ENCODE measurements at places on chromosomes 4 and X.

DNA sequence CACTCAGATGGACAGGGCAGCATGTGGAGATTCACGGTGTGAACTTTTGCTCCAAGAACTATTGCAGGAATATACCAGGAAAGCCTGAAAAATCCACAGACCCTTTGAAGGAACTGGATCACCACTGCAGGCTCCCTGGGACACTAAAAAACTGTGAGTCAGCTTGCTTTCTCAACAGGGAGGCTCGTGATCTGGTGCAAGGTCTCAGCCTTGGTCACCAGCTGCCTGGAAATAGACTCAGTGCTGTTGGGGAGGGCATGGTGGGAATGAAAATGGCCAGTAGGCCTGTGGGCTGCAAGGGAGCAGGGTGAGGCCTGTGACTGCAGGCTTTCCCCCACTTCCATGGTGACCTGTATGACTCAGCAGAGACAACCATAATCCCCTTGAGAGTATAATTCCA is 426.4 kb upstream of the RPS6KA3 start:
- DNase-seq = no peak

- no peak for DNase-seq
Measured at GRCh38 chr4:24477919-24478318, 106.4 kb downstream of the DHX15 start.

GRCh38 chr4:188767496-188767895 is 628.3 kb downstream of the TRIML1 start:
- DNase-seq = no peak

DNA sequence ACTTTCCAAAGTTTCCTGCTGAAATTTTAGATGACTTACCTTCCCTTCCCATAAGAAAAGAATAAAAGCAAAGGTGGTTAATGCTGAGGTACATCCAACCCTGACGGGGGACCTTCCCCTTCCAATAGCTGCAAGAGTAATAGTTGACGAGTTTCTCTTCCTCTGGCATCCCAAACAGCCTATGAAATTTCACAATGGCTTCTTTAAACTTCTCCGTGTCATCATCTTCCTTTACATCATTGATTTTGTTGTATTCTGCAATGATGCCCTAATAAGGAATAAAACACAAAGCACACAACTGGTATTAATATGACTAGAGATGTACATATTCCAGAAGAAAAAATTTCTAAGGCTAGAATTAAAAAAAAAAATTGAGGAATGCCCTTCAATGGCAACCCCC is 76.6 kb downstream of the TBC1D9 start:
- no peak for DNase-seq

DNA sequence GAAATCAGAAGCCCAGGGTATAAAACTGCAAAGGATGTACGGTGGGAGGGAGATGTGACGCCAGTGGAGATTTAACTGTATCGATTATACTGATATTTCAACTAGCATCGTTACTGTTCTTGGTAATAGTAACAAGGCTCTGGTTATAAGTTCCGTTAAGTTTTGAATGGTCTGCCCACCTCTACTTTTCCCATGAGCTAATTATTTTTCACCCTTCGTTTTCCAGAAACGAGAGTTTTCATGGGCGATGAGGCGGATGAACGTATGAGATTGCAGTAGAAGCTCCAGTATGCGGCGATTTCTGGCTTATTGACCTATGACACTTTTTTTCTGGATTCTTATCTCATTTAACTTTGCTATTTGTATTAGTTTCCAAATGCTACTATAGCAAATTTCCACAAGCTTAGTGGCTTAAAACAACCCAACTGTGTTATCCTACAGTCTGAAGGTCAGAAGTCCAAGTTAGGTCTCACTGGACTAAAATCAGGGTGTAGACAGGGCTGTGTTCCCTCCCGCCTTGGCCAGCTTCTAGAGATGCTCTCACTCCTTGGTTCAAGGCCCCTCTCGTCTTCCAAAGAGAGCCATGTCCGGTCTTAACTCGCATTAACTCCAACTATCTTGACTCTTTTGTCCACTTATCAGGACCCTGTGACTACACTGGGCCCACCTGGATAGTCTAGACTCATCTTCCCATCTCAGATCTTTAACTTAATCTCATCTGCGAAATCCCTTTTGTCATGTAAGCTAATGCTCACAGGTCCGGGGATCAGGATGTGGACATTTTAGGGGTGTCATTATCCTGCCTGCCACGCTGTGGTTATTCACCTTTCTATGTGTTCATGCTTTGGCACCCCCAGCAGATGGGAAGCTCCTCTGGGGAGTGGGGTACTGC is 122.5 kb downstream of the IRF2 start:
- DNase-seq = no peak

- no peak for DNase-seq
Measured at GRCh38 chr4:173217727-173218126, 49.1 kb downstream of the GALNT7 start.

- no peak for DNase-seq
Measured at GRCh38 chr4:150345207-150345744, 236.7 kb upstream of the MAB21L2 start.

DNA sequence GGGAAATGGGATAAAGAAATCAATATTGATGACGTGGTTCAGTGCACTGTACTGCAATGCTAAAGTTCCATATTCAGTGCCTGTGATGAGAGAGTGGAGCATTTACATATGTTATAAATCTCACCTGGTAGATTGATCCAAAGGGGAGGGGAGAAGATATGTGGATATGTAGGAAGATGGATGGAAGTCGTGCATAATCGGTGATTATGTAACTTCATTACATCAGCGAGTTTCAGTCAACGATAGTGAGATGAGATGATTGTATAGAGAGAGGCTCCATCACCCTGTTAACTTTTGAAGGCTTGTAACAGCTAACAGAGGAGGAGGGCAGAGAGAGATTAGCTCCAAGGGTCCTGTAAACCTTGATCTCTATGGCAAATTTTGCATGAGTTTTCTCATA is 1.8 kb downstream of the IL1RAPL1 start:
- DNase-seq = no peak

- no peak for DNase-seq
Measured at GRCh38 chr4:163857903-163858302, 363.4 kb downstream of the TMA16 start.

- no peak for DNase-seq
Measured at GRCh38 chr4:169047956-169048355, 37.9 kb upstream of the CBR4 start.

GRCh38 chr4:71304289-71304850 is 34.5 kb upstream of the SLC4A4 start:
- no peak for DNase-seq

DNA sequence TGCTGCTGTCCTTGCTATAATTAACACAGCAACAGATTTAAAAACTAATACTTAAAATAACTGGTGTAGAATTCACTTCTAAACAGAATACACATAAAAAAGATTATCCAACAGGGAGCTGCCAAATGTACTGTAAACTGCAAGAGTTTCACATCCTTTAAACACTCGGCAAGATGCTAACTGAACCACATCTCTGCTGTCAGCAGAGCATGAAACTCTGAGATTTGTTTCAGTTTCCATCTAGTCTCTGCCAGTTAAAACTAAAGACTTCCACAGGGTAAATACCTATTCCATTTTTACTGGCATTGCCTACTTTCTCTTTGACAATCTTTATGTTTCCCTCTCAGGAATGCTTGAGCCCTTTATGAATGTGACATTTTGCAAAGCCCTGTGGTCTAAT is 127.7 kb downstream of the SLC7A11 start:
- no peak for DNase-seq

- DNase-seq = peak; percentile 14
Measured at GRCh38 chr4:183503497-183504063, 1.3 kb upstream of the ING2 start.

GRCh38 chrX:23012162-23012561 is 12.4 kb downstream of the DDX53 start:
- no peak for DNase-seq

DNA sequence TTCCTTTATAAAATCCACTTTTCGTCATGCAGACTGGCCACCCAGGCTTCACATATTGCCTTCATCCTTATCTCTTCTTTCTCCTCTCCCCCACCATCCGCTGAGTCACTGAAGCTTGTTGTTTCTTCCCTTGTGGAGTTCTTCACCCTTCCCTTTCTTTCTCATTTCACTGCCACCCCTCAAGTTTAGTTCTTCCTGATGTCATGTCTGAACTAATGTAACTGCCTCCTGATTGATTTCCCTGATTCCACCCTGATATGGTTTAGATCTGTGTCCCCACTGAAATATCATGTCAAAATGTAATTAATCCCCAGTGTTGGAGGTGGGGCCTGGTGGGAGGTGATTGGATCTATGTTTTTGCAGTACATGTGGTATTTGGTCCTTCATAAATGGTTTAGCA is 151.4 kb downstream of the CPEB2 start:
- DNase-seq = no peak

- no peak for DNase-seq
Measured at GRCh38 chrX:149849787-149850186, 31.2 kb upstream of the MAGEA8 start.

DNA sequence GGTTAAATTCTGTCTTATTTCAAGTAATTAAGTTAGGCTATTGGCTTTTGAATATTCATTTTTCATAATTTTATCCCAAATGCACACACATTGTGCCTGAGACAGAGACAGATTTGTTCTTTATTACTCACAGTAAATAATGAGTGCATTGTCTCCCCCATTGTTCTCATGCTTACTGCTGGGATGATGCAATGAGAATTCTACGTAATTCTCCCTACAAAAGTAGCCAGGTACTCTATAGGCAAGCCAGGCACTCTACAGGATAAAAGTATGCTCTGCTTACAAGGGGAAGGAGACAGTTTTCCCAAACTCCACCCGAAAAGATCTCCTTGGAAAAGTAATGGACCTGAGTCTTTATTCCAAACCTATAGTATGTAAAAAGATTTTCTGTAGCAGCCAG is 1890.7 kb upstream of the PCDH10 start:
- DNase-seq = no peak

DNA sequence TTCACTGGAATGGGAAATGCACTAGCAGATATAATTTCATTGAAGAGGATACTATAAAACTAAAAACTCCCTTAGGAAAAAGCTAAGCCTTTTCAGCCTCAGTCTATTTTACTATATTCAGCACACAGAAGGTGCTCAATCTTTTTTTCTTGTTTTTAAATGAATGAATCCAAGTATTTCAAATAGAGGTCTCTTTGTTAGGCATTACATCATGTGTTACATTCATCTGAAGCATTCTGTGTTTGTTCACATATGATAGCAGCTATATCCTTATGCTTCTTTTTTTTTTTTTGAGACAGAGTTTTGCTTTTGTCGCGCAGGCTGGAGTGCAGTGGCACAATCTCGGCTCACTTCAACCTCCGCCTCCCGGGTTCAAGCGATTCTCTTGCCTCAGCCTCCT is 278.4 kb downstream of the CAMK2D start:
- DNase-seq = no peak

DNA sequence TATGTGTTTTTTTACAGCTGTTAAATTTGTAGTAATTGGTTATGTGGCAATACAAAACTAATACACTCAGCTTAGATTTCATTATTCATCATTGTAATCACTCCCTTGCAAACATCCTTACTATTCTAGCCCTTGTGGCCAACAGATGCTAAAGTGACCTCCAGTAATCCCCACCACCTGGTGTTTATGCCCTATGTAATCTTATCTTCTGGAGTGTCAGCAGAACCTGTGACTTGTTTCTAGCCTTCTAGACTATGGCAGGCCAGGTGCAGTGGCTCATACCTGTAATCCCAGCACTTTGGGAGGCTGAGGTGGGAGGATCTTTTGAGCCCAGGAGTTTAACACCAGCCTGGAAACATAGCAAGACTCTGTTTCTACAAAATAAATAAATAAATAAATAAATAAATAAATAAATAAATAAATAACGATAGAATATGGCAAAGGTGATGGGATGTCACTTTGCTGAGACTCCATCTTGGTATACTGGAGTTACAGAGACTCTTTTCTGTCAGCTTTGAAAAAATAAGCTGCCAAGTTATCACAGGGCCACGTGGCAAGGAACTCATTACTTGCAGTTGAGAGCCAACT is 12.3 kb upstream of the TSR2 start:
- DNase-seq = no peak

- DNase-seq = no peak
Measured at GRCh38 chrX:1076871-1077651, 135.4 kb downstream of the CRLF2 start.

DNA sequence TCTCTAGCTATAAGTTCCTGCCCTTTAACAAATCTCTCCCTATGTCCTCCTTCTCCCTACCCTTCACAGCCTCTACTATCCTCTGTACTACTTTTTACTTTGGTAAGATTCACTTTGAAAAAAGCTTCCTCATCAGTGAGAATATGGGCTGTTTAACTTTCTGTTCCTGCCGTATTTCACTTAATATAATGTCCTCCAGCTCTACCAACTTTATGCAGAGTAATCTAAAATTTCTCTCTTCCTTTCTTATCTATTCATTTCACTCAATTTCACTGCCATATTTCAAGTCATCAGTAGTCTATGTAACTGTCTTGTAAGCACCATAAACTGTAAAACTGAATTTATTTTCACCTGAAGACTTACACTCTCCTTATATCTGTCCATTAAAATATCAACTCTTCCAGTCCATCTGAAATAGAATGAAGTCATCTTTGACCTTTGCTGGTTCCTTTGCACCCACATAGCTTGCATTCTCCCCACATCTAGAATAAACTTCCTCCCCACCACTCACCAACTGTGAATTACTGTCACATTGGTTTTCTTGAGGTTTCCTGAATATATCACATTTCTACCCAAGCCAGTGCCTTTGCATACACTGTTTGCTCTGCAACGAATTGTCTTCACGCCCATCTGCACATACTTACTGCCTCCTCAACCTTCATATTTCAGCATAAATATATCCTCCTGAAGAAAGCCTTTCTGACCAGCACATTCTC is 54.6 kb downstream of the ARAP2 start:
- no peak for DNase-seq

- DNase-seq = no peak
Measured at GRCh38 chr4:738781-739280, 33.2 kb downstream of the PCGF3 start.

GRCh38 chrX:153102418-153102817 is 30.2 kb downstream of the PNMA6A start:
- DNase-seq = no peak

- no peak for DNase-seq
Measured at GRCh38 chr4:143178923-143179322, 5.8 kb upstream of the USP38 start.

- no peak for DNase-seq
Measured at GRCh38 chr4:165715989-165716388, 157.0 kb upstream of the TLL1 start.

DNA sequence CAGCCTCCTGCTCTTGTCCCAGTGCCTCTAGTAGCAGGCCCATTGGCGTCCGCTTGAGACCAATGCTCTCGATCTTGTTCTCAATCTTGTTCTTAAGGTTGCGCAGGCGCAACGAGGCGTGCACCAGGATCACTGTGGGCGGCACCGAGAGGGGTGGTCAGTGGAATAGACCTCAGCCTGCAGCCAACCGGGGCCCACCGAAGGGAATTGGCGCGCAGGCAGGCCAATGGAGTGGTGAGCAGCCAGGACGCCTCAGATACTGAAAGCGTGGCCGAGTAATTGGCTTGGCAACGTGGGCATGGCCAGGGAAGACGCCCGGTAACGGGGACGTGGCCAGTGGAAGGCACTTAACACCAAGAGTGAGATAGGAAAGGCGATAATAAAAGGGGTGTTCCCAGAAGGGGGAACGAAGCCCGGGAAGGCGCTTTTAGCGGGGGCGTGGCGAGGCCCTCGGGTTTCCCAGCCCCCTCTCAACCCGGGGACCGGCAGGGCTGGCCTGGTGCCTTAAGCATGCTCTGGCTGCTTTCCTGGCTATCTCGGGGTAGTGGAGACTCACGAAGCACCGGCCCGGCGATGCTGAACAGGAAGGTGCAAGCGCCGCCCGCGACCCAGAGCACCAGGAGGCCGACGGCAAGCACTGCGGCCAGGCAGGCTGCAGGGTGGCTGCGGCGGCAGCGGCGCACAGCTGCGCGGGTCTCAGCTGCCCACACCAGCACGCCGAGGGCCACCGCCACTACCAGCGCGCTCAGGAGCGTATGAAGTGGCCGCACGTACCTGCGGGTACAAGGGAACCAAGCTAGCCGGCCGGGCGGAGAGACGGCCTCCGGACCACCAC is 1.7 kb downstream of the PRAF2 start:
- no peak for DNase-seq
